ENCODE measurements at places on chromosomes 3 and 15. TPM values are rescaled to one million over a fixed set of nuclear protein-coding genes. Genes with fewer than 3 reads are reported as not detected.

DNA sequence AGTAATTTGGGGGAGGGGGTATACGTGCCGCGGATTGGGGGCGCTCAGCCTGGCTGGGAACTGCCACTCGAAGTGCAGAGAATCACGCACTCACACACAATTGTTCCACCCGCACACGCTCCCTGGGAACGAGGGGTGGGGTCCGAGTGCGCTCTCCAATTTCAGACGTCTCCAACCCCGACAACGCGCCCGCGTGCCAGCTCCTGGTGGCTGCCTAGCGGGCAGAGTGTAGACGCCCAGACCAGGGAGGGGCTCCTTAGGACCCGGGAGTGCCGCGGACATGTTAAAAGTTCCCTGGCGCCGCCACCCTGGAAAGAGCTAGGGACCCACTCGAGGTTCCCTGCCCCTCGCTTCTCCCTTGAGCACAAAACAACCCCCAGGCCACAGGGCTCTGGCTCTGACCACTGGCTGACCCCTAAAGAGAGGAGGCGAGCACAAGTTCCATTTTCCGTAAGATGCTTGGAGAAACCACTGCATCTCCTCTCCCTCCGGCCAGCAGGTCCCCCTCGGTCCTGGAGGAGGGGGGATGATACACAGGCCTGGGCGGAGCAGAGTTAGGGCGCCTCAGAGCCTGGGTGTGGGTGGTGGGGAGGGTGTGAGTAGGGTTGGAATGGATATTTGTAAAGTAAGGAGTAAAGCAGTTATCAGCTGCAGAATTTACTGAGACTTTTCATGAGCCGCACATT, 894 bp upstream of the ANKRD63 start:
- DNase-seq: no peak

UTS2B gene
- 0.16 TPM for total RNA-seq

DNA sequence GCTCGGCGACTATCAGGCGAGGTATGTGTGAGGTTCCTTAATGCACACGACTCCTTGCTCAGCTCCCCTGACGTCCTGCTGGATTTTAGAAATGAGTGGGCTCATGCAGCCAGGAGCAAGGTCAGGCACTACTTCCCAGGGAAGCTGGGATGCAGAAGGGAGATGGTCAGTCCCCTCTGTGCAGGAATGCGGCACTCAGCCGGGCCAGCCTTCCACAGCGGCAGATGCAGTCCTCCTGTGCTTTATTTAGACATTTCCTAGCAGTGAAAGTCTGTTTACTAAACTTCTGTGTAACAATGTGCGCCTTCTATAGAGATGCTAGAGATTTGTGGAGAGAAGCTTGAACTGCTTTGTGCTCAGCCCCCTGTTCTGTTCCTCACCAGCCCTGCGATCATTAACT, 252.1 kb downstream of the SLCO3A1 start:
- no peak for DNase-seq

CSTA gene
- 1.7 TPM for total RNA-seq

DNA sequence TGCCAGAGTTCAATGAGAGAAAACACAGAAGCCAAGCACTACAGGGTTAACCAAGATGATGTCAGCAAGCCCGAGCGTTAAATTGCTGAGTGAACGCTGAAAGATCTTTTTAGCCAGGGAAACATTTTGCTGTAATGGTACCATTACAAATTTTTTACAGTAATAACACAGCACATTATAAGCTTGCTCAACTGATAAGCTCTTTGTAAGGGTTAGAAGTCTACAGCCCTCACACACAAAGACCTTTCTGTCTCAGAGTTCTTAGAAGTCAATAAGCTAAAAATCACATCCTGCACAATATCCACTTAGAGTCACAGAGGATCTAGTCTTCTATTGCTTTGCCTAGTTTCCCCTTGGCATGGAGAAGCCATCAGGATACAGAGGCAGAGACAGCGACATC, 29.9 kb downstream of the CHSY1 start:
- no peak for DNase-seq

ATP6V1A gene
- 73.2 TPM for total RNA-seq

DNASE1L3 gene
- not detected for total RNA-seq

- no peak for DNase-seq
Observed at GRCh38 chr3:54634122-54634469, 293.8 kb downstream of the LRTM1 start.

TGM4 gene
- total RNA-seq: not detected

MB21D2 gene
- total RNA-seq: 16.1 TPM

DNA sequence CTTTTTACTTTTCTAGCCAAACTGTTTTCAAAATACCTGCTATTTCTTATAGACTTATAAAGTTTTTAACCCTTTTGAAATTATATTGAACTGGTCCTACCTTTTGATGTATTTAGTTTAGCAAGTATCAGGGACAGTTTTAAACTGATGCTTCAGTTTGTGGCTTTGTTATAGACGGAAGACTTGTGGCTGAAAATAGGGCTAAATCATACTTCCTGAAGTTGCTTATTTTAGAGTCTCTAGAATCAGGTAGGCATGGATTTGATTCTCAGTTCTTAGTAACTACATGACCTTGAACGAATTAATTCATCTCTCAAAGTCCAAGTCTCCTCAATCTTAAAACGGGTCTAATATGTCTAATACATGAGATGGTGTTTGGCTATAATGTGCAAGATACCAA, 322.8 kb downstream of the RAP2B start:
- DNase-seq: no peak

CHRM5 gene
- total RNA-seq: not detected

DNA sequence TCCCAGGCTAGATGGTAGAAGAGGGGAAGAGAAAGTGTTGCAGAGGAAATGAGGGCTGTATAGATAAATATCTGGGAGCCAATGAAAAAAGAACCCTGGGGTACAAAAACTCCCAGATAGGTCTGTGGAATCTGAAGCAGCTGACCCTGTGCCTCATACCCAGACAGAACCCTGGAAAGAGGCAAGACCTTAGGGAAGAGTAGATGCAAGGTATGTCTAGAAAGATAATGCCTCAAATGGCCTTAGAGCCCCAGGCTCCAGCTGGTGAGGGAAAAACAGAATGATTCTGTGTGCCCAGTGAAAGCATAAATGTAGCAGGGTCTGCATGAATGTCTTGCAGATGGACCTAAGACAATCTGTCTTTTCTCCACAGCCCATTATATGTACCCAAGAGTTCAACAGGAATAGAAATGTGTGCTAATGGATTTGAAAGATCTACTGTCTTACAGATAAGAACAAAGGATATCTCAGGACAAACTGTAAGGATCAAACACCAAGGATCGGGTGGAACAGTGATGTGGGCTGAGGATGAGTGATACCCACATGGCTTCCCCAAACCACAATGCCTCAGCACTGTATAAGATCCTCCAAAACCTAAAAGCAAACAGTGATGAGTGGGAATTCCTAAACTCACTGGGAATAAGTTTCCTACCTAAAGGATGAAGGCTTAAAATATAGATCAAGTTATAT, 58.8 kb downstream of the NCEH1 start:
- DNase-seq: peak; percentile 34

DNA sequence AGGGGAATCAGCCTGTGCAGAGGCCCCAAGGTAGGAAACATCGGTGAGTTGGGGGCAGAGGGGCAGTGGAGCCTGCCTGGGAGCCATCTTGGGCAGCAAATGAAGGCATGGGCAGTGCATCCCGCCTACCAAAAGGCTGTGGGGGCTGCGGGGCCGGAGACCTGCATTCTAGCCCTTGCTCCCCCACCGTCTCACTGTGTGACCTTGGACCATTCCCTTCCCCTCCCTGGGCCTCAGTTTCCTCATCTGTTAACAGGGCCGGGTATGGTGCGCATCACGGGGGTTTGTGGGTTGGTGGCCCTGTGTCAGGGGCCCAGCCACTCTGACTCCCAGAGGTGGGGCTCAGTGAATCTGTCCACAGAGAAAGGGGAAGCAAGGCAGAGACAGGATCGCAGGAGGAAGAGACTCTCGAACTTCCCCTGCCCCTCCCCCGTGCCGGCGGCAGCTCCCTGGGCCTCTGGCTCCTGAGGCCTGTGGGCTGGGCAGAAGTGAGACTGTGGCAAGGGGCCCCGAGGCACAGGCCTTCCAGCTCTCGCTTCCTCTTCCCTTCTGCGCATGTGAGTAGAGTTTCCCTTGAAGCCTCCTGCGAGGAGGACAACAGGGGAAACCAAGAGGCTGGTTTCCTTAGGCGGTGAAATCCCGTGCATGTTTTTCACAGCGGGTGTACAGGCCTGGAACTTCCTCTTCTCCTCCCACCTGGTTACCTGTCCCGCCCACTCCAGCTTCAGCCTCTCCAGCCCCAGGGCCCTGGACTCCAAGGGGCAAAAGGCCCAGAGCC, 42.9 kb downstream of the IDH2 start:
- DNase-seq: no peak

GRCh38 chr15:56243163-56244037, at the start of gene RFX7:
RFX7 (minus strand) TSS chr15:56243879; CDS start chr15:56243285, 594 bp downstream.
- DNase-seq: peak; percentile 32

DNA sequence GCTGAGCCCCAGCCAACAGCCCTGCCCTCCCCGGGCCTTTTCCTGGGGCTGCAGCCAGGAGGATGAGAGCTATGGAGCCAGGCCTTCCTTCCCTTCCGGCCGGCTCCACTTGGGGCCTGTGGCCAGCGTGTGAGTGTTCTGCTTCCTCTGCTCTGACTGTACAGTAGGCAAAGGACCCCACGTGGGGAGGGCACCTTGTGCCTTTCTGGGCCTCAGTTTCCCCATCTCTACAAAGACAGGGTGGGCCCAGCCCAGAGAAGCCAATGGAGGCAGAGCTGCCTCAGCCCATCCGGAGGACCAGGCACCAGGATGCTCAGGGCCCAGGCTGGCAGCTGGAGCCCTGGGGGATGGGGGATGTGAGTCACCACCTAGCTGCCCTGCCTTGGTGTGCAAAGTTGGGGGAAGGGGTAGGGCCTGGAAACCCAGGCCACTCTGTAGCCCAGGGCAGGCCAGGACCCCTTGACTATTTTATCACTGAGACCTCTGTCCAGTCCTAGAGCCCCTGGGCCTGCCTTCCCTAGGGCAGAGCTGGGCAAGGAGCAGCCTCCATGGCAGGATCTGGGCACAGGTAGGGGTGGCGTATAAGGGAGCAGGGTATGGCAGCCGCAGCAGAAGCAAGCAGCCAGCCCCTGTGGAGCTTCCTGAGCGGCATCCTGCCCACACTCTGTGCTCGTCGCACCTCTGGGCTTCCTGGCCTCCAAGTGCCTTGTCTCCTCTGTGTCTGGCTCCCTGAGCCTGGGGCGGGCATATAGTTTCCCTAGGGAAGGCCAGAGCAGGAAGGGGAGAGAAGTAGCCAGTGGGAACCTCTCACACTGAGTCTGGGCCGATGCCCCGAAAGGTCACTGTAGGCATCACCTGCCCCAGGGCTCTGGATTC, 1.8 kb downstream of the PSTPIP1 start:
- peak; percentile 68 for DNase-seq

DNA sequence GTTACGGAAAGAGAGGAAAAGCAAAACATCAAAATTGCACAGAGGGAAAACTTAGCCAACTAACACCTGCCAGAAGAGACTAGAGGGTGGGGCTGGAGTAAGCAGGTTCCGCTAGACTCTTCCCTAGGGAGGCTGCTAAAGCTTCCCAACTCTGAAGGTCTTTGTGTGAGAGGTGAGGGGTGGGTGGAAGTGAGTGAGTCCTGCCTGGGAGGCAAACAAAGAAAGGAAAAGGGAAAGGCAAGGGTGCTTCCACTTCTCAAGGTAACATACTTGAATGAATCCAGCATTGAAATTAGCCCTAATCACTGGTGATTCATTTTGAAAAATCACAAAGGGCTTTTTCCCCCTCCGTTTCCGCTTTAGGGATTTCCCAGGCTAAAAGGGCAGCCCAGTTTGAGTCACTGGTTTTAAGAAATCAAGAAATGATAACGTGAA, 220.5 kb upstream of the ADAMTS9 start:
- DNase-seq: peak; percentile 51

GRCh38 chr3:125608419-125608818, 13.1 kb upstream of the OSBPL11 start:
- no peak for DNase-seq

DNA sequence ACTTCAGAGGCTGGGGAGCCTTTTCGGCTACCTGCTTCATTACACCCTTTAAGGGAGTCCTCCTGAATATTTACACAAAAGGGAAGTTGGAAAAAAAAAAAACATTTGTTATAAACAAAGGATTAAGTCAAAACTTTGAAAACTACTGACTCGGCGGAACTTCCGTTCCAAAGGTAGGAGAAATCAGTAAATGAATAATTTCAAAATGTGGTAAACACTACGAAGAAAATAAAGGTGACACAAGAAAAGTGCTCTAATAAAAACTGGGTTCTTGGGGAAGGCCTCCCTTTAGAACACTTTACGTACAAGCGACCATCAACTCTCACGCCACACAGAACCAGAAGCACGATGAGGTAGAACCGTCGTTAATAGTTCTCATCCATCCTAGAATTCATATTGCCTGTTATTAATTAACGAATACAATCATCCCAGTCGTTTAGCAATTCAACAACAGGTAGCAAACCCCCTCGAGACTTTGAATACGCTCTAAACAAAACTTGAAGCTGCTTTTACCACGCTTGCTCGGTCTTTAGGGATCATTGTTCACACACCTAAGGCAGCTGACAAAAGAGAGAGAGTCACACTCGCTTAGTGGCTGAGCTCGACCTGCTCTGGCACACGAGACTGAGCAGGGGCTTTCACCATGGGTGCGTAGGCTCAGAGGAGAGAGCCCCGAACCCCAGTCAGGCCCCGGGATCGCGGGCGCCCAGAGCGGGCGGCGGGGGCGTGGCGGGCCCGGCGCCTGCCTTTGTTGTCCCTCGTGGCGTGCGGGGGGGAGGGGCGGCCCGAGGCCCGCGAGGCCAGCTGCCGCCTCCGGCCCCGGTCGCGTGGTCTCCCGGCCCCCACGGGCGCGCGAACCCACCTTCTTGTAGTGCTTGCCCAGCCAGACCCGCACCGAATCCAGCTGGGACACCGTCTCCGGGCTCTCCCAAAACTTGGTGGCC, 680 bp downstream of the SMARCC1 start:
- peak; percentile 46 for DNase-seq

- no peak for DNase-seq
Observed at GRCh38 chr15:34793901-34794300, 1.4 kb downstream of the ACTC1 start.

GRCh38 chr3:51340013-51340829, 44.9 kb upstream of the MANF start:
- DNase-seq: peak; percentile 93

LARP6 gene
- total RNA-seq: 75.6 TPM

DNA sequence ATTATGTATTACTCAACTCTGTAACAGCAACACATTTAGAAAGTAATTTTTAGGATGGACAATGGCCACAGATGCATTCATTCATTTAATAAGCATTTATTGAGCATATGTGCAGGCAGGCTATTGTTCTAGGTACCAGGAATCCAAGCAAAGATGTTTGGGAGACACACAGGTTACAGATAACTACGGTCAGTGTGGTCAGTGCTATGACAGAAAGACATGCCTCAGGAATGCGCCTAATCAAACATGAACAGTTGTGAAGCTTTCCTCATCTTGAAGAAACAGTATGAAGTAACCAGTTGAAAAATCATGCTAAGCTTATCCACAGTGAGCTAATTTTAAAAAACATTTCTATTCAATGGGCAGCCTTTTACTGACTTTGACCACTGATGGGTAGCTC, 155.4 kb upstream of the CCDC54 start:
- DNase-seq: no peak

FANCD2OS gene
- total RNA-seq: not detected

MEIS2 gene
- 17.1 TPM for total RNA-seq

PSTPIP1 gene
- total RNA-seq: 0.53 TPM
